Thoracic aorta (tissue), 2 donors: ENCODE measurements at places on chromosomes 5 and 9.
A peak's percentile ranks its signal among the peaks of the same experiment; 100 is the strongest.

GRCh38 chr9:98600631-98601030, 108.1 kb downstream of the GABBR2 start:
- DNase-seq: no peak

DNA sequence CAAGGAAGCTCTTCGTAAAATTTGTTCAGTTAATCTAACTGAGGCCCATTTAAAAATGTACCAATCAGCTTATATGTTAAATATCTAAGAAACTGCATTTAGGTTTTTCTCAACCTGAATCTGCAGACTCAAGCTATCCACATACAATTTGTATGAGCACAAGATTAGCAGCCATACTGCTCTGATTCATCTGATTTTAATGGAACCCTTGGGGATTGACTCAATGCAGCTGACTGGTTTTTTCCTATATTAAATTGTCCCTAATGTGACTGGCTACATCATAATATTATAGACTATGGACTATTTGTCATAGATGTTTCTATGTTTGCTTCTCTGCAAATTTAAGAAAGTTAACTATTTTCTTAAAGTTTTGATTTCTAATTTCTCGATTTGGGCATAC, 451.0 kb upstream of the TUSC1 start:
- no peak for DNase-seq

DNA sequence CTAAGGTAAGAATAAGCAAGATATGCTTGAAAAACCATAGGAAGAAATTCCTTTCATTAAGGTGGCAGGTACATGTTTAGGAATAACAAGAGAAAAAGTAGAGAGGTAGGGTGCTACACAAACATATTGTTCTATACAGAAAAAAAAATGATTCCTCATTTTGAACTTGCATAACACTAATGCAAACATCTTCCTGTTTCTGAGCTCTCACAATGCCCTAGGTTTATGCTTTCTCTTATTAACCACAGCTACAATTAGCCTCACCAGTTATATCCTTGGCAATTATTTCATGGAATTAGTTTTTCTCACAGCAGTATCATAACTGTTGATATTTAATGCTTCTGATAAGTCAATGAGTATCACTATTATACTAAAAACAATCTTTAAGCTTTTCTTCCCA, 20.7 kb downstream of the CEMIP2 start:
- no peak for DNase-seq

DNA sequence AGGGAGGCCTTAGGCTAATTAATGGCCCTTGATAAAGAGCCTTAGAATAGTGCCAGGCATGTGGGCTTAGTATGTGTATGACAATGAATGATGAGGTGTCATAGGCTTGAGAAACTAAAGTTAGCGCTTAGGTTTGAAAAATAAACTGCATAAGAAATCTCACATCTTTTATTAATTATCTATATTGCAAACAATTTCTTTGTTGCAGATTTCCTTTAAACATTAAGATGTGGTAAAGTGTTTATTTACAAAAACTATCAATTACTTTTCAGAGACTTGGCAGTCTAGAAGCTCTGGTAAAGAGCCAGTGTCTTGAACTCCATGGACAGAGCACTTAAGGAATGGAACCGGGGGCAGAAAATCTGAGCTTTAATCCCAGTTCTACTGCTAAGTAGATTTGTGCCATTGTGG, 23.1 kb downstream of the MAP1B start:
- DNase-seq: no peak

- DNase-seq: no peak
These were observed 130.9 kb downstream of the PALM2AKAP2 start for GRCh38 chr9:109910671-109911518.

GRCh38 chr9:8648271-8648845, 848.8 kb upstream of the DMAC1 start:
- DNase-seq: no peak

DNA sequence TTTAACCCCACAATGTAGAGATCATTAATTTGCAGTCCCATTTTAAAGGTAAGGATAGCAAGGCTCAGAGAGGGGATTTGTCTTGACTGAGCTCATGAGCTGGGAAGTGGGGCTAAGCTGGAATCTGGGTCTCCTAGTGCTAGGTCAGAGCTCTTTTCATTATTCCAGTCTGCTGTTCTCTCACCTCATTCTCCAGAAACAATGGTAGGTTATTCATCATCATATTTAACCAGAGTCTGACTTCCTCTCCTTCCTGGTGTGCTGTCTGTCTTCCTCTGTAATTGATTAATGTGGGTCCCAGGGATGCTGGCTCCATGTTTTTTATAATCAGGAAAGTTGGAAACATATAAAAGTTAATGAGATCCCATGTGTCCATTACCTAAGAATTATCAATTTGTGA, 20.6 kb downstream of the C9orf43 start:
- no peak for DNase-seq

DNA sequence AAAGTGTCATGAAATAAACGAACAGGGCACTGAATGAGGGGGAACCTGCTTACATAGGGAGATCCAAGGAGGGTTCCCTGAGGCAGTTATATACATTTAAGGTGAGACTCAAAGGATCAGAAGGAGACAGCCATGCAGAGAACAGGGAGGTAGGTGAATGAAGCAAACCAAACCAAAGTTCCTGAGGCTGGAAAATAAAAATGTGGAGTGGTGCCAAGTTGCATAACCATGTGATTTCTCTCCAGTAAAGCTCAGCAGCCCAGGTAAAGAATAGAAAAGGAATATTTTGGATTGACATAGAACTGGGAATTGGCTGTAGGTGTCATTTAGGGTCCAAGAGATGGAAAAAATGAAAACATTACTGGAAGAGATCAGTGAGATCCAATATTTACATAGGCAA, 110.7 kb downstream of the CAAP1 start:
- DNase-seq: no peak

DNA sequence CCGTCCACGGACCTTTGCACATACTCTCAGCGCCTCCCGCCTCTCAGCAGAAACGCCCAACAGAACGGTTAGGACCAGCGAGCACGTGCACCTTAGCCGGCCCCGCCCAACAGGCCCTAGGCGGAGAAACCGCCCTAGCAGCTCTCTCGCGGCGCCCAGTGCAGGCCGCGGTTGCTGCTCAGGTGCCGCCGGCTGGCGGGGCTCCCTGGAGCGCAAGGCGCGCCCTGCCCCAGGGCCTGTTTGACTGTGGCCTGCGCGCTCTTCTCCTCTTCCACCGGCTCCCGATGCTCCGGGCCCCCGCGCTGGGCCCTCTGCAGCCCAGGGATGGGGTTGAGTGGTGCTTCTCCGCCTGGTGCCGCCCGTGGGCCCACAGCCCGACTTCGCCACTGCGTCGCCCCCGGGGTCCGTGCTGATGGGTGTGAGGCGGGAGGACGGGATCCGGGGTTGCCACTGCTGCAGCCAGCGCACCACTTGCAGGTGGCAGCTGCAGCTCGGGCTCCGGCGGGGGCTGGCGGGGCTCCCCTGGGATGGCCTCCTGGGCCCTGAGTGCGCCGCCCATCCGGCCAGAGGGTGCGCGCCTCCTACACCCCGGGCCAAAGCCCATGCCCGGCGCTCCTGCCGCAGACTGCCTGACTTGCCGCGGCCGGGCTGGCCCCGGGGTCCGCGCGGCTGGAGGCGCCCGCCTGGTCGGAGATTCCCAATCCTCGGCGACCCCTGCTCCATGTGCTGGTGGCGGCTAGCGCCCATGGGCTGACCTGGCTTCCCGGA, 1889.4 kb upstream of the CDH9 start:
- DNase-seq: no peak

DNA sequence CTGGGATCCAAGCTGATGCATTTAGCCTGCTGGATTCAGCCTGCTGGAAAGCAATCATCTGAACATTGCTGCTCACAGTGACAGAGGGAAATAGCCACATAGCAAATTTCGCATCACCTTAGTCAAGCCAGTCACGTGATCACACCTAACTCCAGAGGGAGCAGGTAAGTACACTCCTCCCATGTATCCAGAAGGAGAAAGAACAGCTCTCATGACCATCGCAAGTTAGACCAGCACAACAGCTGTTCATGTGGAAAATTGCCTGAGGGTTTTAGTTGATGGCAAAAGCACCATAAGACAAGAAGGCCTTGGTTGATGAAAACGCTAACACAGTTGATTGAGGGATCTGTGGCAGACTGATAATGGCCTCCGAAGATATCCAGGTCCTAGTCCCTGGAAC, 34.2 kb upstream of the MYO10 start:
- DNase-seq: no peak

- DNase-seq: no peak
These were observed 84.5 kb downstream of the FOXD1 start for GRCh38 chr5:73363911-73364730.

DNA sequence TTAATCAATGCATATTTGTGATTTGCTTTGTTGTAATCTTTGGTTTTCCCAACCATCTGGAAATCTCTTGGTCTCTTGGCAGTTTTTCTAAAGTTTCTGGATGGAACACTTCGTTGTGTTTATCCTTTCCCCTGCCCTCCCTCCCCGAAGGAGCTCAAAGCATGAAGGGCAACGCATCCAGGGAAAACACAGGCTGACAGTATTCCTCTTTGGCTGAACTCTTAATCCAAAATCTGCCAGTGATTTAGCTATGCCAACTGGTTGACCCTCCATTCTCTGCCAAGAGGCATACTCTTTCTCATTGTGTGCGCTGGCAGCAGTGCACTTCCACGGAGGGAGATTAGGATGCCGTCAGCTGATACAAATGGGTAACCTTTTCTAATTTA, 20.5 kb downstream of the ZBTB34 start:
- DNase-seq: no peak

GRCh38 chr9:137164370-137165249, 5.2 kb downstream of the LRRC26 start:
- no peak for DNase-seq

- no peak for DNase-seq
These were observed 43.0 kb upstream of the HSD17B4 start for GRCh38 chr5:119409235-119409815.

- DNase-seq: no peak
These were observed 75.7 kb downstream of the MED10 start for GRCh38 chr5:6302684-6303083.

- no peak for DNase-seq
These were observed 1.6 kb downstream of the ANKS6 start for GRCh38 chr9:98794802-98795201.

- no peak for DNase-seq
These were observed 82.7 kb downstream of the SV2C start for GRCh38 chr5:76165711-76166374.

DNA sequence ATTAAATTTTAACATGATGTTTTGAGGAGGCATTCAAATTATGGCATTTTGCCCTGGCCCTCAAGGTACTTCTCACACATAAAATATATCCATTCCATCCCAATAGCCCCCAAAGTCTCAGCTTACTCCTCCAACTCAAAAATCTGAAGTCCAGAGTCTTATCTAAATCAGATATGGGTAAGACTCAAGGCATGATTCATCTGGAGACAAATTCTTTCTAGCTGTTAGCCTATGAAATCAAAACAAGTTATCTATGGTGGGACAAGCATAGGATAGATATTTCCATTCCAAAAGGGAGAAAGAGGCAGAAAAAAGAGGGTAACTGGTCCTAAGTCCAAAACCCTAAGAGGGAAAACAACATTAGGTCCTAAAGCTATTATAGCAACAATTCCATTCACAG, 408.4 kb downstream of the ZNF608 start:
- DNase-seq: no peak

GRCh38 chr5:14664270-14665100, at the start of gene OTULIN:
OTULIN (plus strand) TSS chr5:14664718; CDS start chr5:14664826, 108 bp downstream.
- DNase-seq: peak; percentile 47

GRCh38 chr5:159097784-159098602, 1.7 kb downstream of the EBF1 start:
- DNase-seq: no peak

- DNase-seq: no peak
These were observed 55.5 kb downstream of the ZFAND5 start for GRCh38 chr9:72309364-72310133.

GRCh38 chr9:125807079-125807478, 59.9 kb downstream of the PBX3 start:
- DNase-seq: no peak

DNA sequence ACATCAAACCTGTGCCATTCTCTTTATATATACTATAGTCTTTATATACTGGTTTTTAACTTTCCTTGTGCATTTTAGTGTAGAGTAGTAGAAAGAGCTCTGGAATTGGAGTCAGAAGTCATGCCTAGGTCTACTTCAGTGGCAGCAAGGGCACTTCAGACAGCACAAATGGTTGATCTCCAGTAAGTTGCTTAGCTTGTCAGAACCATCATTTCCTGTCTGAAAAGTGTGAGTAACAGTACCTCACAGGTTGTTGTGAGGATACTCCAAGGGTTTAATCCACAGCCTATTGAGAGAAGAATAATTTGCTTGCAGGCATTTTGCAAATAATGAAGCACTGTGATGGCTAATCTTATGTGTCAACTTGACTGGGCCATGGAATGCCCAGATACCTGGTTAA, 95.8 kb upstream of the NR4A3 start:
- no peak for DNase-seq

- no peak for DNase-seq
These were observed 121.3 kb downstream of the DAB2IP start for GRCh38 chr9:121772600-121773285.

GRCh38 chr9:87732756-87733155, 6.8 kb downstream of the CTSL start:
- DNase-seq: no peak

DNA sequence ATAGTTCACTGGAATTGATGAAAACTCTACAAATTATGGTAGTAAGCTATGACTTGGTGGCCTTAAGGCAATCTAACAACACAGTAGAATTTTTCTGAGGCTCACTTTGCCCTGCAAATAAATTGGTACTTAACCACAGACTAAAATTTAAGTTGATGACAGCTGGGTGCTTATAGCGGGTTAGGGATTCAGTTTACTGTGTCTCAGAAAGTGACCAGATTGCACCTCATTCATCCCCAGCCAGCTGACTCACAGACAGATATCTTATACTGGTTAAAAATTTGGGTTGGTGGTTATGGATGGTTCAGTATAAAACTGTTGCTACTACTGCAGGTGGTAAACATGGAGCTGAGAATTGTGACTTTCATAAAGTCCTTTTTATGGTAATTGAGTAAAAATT, 2.8 kb downstream of the CKS2 start:
- DNase-seq: no peak

DNA sequence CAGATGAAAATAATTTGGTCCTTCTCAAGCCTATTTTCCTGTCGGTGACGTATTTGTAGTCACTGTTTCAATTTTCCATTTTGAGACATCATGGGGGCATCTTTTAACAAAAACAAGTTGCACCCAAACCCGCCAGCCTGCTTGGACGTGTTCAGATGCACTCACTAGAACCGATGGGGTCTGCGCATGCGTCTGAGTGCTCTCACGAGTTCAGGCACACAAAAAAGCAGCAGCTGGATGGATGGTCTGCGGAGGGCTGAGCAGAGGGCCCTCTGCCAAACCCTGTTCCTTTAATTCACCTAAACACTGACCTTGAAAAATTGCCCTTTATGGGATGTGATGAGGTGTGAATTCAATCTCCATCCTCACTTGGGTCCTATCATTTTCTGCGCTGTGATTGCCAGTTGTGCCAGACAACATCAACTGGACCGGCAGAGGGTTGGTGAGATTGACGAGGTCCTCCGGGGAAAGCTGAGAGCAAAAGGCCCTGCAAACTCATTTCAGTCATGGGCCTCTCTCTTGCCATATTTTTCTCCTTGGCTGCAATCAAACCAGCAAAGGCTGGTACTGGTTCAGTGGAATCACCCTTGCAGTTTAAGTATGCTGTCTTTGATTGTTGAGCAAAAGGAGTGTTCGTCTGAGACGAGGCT, 251.9 kb downstream of the NFIB start:
- no peak for DNase-seq
